ENCODE measurements at places on chromosomes 5 and 9. TPM values are rescaled to one million over a fixed set of nuclear protein-coding genes. Genes with fewer than 3 reads are reported as not detected.

Gene EGR1
- total RNA-seq, result 8.8 TPM

Gene GOLPH3
- 71.7 TPM for total RNA-seq

Gene KCNV2
- total RNA-seq, result not detected

Gene KYAT1
- total RNA-seq, result 7.4 TPM

Gene TXN
- 355 TPM for total RNA-seq

Gene PCDHB12
- 0.26 TPM for total RNA-seq

Gene WDR31
- 4.0 TPM for total RNA-seq

Gene ANKDD1B
- total RNA-seq, result 0.51 TPM

Gene ORM2
- not detected for total RNA-seq

Gene DAPK1
- 18.5 TPM for total RNA-seq

Gene SPAAR
- 0.17 TPM for total RNA-seq

Gene APC
- total RNA-seq, result 43.7 TPM

Gene RGS7BP
- 0.51 TPM for total RNA-seq

Gene ARL14EPL
- not detected for total RNA-seq

Gene GARIN3
- total RNA-seq, result not detected

Gene TNC
- total RNA-seq, result 457 TPM

Gene DRD1
- 2.6 TPM for total RNA-seq

Gene ROR2
- total RNA-seq, result 27.9 TPM

Gene GABRP
- not detected for total RNA-seq

Gene DMRT2
- not detected for total RNA-seq

Gene SOWAHA
- total RNA-seq, result 0.17 TPM

Gene NUTM2G
- total RNA-seq, result not detected

Gene ANKRD34B
- not detected for total RNA-seq

Gene FCHO2
- total RNA-seq, result 19.5 TPM

Gene KIF12
- total RNA-seq, result not detected

Gene DBH
- not detected for total RNA-seq
